Hair follicle dermal papilla cell (primary cell): ENCODE measurements at places on chromosomes 5 and 9. TPM values are rescaled to one million over a fixed set of nuclear protein-coding genes. Genes with fewer than 3 reads are reported as not detected.

The ADAMTS6 gene
- total RNA-seq = 109 and 117 TPM in 2 replicates

The GGTA1 gene
- total RNA-seq = not detected in 2 replicates

The SPRY4 gene
- 11.7 and 21.4 TPM in 2 replicates for total RNA-seq

The CRHBP gene
- 0.16 and 1.7 TPM in 2 replicates for total RNA-seq

The STPG3 gene
- total RNA-seq = not detected in 2 replicates

The SPATA6L gene
- total RNA-seq = 0.65 and 0.73 TPM in 2 replicates

The SCGB3A2 gene
- not detected in 2 replicates for total RNA-seq

The AGXT2 gene
- not detected in 2 replicates for total RNA-seq

The POU5F2 gene
- 1.7 and 2.6 TPM in 2 replicates for total RNA-seq

The FBP2 gene
- total RNA-seq = not detected in 2 replicates

The IL4 gene
- total RNA-seq = not detected in 2 replicates

The LCN12 gene
- total RNA-seq = 0.24 TPM in 1 of 2 replicates, not detected in the other

The GRAMD2B gene
- total RNA-seq = 95.3 and 105 TPM in 2 replicates

The FOXD4 gene
- total RNA-seq = 0.16 and 0.24 TPM in 2 replicates

The TMEM232 gene
- 1.6 and 4.9 TPM in 2 replicates for total RNA-seq

The QRFP gene
- total RNA-seq = not detected in 2 replicates

The PCDHB10 gene
- total RNA-seq = 0.81 and 0.97 TPM in 2 replicates

The KIAA0825 gene
- 8.4 and 12.3 TPM in 2 replicates for total RNA-seq

The TMEM252 gene
- not detected in 2 replicates for total RNA-seq

The NELFB gene
- 56.8 and 59.1 TPM in 2 replicates for total RNA-seq

The ARL14EPL gene
- 0.32 TPM in 1 of 2 replicates, not detected in the other for total RNA-seq
